AG10803 (cell line): ENCODE measurements at places on chromosomes 12 and 14.

GRCh38 chr12:9032202-9032964, 43.0 kb downstream of the KLRG1 start:
- DNase-seq: no peak

DNA sequence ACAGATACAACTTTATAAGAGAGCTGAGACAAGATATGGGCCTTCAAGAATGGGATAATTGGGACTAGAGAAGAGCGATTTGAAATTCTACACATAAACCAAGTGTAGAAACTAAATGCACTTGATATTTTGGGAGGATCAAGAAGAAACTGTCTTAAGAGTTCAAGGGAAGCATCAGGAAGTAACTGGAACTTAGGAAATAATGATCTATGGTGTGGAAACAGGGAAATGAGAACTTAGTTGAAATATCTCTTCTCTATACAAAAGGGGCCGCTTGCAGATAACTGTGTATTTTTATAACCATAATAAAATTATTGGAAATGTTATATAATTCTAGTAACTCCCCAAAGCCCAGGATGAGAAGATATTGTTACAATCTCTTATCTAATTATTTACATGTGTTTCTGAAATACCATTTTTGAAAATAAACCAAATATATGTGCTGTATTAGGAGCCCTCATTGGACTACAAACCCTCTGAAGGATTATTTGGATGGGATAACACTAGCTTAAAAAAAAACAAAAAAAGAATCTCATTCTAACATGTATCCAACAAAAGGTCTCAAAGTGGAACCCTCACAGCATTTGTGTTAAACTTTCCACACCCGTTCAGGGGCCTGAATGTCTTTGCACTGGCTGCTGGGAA, 84.7 kb upstream of the FLRT2 start:
- no peak for DNase-seq

GRCh38 chr12:123761841-123762714, at the start of gene DNAH10:
DNAH10 (plus strand) TSS chr12:123762301; CDS start chr12:123762337, 36 bp downstream.
- DNase-seq: no peak

DNA sequence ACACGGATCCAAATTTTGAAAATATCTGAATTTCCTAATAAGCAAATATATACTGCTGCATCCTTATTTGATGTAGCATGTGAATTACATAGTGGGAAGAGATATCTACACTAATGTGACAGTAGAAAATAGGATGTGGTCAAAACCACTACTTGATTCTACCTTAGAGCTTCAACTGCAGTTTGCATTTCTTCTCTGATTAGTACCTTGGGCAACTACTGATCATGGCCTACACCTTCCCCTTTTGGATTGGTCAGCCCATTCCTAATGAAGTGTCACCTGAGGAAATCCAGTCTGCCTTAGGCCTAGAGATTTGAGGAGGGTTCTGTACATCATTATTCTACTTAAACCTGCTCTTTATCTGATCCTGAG, 10.7 kb downstream of the LLPH start:
- DNase-seq: no peak

DNA sequence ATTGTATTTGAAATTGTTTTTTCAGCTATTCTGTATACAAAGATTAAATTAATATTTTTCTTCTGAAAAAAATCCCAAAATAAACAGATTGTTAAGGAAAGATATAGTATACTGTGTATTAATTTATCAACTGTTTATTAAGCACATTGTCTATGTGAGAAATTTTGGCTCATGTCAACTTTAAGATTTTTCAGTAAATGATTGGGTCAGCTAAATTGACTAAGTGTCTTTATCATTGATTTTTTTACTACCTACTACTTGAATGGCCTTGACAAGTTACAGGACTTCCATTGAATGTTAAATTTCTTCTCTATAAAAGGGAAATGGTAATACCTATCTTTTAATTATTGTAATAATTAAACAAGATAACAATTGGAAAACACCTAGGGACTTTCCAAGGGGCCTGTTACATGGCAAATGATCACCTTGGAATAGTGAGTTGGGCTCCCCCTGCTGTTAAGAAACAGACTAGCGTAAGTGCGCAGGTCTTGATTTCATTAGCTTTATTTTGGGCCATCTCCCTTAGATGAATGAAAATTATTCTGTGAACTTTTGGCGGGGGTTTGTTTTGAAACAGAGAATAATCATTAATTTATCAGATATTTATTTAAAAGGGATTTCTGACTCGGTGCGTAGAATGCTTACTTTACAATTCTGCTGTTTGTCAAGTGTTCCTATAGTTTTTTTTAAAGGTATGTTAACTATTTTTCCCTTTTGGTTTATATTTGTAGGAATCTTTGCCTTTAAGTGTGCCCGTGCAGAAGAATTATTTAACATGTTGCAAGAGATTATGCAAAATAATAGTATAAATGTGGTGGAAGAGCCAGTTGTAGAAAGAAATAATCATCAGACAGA, 14.5 kb upstream of the CCT2 start:
- DNase-seq: peak; percentile 70

DNA sequence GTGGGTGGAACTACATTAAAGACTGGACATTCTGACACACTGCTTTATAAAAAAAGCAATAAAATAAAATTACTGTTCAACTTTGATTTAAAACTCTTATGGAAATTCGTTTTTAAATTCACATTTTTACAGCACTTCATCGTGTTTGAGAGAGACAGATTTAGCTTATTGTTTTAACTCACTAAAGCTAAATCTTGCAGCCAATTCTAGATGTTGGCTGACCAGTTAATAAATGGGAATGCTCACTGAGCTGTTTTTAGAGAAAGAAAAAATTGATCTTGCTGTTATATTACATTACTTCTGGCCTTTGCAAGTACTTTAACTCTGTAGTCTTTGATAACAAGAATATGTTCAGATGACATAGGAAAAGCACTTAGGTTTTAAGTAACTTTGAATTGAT, 157.1 kb downstream of the PLCZ1 start:
- no peak for DNase-seq

DNA sequence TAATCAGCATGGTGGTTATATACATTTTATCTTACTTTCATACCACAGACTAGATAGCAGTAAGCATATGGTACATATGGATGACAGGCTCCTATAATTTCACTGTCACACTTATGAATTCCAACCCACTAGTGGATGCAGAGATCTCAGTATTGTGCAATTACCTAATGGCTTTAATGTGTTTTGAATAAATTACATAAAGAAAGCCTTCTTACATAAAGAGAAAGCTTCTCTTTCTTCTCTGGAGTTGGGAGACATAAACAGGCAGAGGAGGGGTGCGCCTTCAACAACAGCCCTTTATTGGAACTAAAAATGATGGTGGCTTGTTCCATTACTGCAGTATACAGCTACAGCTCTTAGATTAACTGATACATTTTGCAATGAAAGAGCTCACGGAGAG, 52.6 kb downstream of the SAV1 start:
- no peak for DNase-seq

DNA sequence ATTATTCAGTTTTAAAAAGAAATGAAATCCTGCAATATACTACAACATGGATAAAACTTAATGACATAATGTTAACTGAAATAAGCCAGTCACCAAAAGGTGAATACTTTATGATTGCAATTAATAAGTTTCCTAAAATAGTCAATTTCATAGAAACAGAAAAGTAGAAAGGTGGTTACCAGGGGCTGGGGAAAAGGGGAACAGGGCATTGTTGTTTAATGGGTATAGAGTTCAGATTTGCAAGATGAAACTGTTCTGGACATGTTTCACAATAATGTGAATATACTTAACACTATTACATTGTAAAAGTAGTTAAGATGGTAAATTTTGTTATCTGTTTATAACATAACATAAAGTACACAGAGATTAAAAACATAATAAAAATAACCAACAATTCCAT, 550.9 kb downstream of the CCER1 start:
- DNase-seq: no peak

- peak; percentile 58 for DNase-seq
These were observed 7.3 kb downstream of the SPRYD3 start for GRCh38 chr12:53071591-53072551.
